ENCODE measurements at places on chromosomes 5 and 9.

DNA sequence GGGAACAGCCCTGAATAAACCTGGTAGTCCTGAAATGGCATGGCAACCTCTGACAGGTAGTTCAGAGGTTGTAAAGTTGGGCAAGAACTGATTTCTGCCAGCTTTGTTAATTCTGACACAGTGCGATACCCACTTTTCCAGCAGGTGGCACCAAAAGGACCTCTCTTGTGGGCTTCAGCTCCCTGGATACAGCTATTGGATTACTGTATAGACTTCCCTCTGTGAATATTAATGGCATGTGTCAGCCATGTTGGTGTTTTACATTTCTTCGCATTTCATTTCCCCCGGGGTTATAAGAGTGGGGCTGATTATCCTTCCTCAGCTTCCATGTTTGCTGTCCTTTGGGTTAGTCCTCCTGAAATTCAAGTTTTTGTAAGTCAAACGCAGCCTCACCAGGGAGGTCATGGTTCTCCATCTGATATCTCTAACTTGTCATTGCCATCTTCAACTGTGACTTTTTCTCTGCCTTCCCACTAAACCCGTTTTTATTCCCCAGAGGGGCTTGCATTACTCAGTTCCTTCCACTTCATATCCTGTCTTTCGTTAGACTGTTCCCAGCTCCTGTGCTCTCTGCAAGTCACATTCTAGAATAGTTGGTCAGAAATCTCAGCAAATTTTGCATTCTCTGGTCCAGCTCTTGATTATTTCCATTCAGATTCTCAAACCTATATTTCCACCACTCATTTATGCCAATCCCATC lies 135.6 kb downstream of the LIFR start:
- peak; percentile 30 for DNase-seq

DNA sequence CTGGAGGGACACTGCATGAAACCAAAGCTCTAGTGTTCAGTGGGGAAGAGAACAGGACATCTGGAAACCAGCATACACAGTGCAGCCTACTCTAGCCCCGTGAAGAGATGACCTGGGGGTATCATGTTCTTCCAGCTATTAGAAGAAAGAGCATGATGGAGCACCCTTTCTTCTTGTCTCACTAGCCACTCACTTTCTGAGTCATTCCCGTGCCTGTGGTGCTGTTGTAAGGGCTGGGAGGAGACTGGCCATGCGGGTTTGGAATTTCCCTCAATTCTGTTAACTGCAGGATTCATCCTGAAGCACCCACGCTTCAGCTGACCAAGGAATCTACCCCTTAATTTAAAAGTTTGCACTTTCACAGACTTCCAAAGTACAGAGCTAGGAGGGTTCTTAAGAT lies 137.0 kb downstream of the COL23A1 start:
- DNase-seq, result no peak

DNA sequence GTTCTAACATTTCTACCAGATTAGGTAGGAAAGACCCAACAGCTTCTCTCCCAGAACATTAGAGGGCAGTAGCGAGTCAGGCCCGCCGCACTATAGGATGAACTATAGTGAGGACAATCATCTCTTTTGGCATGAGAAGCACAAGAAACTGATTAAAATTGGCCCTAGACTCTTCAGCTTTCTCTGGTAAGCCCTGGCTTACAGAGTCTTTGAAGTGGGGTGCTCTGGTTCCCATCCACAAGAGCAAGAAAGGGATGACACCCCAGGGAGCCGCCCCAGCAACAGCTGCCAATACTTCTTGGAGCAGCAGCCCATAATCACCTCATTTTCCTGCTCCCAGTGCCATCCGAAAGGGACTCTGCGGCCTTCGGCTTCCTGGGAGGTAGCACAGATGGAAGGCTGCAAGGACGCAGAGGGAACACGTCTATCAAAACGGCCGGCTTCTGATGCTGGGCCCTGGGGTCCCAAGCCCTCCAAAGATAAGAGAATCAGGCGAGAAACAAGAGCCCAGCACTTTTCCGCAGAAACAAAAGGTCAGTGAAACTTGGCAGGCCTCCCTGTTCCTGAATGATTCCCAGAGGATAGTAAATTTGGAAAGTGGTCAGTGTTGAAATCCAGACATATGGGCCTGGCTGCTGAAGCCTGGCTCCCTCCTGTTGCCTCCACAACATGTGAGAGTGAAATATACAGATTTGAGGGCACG lies 69.3 kb downstream of the HSD17B3 start:
- DNase-seq, result peak; percentile 86

- no peak for DNase-seq
Measured at GRCh38 chr9:7150153-7150890, 392.5 kb downstream of the KDM4C start.
